ENCODE measurements at places on chromosomes 16 and 17. TPM values are rescaled to one million over a fixed set of nuclear protein-coding genes. Genes with fewer than 3 reads are reported as not detected.

GRCh38 chr16:901715-902601, 68.8 kb downstream of the LMF1 start:
- ATAC-seq, result no peak

GRCh38 chr17:44607836-44608690, 48.2 kb upstream of the MEIOC start:
- ATAC-seq, result peak; percentile 19

- ATAC-seq, result no peak
Measured at GRCh38 chr17:78824240-78824639, 16.4 kb downstream of the USP36 start.

- ATAC-seq, result no peak
Measured at GRCh38 chr16:15775209-15775608, 81.6 kb downstream of the MYH11 start.

- no peak for ATAC-seq
Measured at GRCh38 chr17:47902039-47902744, 6.2 kb downstream of the SP2 start.

- ATAC-seq, result peak; percentile 87
Measured at GRCh38 chr17:34199932-34200534, 55.1 kb upstream of the CCL2 start.

DNA sequence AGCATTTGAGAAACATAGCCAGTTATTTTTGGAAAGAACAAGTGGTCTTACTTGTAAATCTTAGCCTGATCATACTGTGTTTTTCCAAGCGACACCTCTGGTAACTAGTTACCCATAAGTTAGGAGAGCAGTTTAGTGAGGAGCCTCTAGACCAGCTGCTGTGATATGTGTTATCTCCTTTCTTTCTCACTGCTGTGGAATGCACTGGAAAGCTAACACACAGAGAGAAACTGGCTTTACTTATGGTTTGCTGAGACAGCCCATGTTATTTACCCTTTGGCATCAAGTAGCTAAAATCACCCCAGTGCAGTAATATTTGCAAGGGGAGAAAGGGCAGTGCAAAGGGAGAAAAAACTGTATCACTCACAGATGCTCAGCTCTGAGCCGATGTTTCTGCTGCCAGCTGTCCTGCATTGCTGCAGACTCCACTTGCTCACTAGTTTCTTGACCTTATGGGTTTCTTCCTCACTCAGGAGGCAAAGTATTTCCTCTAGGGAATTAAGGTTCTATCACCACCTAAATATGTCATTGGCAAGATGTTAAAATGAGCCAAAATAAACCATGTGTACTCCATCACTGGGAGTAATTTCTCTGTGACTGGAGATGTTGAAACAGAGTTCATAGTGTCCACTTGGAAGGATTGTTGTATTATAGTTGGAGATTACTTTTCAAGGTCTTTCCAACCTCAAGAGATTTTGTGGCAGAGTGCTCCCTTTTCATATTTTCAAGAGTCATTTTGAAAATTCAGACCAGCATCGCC, 2.3 kb downstream of the RBFOX1 start:
- ATAC-seq, result no peak

DNA sequence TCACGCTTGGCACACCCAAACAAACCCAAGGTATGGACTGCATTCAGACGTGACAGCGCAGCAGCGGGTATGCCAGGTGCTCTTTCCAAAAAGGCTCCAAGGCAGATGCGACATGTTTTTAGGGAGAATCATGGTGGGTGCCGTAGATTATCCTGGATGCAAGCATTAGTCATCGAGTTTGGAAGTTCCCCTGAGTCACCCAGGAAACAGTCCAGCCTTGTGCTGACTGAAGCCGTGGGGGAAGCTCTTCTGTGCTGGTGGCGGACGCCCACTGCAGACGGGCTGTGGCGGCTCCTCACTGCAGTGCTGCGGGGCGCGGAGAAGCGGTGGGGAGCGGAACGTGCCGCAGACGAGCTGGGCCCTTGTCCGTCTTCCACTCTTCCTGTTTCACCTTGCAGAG, 13.9 kb downstream of the JPT2 start:
- ATAC-seq, result no peak

DNA sequence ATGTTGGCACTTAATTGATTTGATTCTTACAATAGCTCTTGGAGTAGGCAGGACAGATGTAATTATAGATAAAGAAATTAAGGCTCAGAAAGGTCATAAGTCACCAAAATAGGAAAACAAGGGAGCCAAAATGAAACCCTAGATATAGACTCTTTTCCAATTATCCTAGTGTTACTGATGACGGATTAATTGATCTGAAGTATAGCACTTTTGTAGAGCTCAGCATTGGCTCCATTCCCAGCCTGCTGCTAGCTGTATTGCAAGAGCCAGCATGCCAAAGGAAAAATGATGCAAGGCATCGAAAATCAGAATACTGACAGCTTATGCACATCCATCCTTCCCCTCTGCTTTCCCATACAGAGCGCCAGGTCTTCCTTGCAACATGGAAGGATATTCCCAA, 21.6 kb upstream of the RASL10B start:
- ATAC-seq, result no peak

DNA sequence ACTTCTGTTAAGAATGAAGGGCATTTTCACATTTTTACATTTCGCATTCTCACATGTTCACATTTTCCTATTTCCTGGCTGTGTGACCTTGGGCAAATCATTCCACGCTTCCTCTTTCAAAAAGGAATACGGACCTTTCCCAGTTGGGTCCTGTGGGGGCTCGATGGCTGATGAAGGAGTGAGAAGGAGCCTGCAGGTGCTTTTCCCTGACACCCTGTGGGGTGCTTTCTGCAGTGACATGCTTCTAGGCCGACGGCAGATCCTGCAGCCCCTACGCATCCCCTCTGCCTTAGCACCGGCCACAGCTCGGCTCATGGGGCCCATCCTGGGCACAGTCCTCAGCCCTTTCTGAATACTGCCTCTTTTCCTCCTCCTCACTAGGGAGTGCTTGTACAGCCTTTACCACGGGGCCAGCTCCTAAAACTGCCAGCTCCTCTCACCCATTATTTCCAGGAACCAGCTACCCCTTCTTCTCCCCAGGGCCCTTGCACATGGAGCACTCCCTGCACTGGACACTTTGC, 91.0 kb downstream of the FOXL1 start:
- no peak for ATAC-seq

DNA sequence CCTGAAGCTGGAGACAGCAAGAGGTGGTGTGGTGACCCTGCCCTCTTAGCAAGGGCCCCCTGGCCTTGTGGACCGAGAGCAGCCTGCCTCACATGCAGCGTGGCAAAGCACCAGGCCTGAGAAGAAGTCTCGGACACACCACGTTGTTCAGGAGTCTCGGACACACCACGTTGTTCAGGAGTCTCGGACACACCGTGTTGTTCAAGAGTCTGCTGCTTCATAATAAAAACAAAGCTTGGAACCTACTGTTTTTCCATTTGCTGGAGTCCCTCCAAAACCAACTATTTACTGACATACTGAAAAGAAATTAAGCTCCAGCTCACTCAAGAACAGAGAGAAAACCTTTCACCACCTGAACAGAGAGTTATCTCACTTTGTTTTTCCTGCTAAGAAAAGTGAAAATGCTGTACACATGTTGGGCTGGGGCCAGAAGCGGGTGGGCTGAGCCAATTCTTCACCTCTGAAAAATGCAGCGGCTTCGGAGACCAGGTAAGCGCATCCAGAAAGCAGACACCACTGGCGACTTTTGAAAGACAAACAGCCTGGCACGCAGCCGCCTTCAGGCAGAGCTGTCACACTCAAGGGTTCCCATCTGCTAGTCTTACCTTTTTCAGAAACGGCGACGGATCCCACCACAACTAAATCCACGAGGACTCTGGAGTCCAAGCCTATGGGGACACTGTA, 8.9 kb downstream of the MTHFSD start:
- no peak for ATAC-seq

GRCh38 chr16:49972280-49972679, 52.7 kb upstream of the CNEP1R1 start:
- no peak for ATAC-seq

DNA sequence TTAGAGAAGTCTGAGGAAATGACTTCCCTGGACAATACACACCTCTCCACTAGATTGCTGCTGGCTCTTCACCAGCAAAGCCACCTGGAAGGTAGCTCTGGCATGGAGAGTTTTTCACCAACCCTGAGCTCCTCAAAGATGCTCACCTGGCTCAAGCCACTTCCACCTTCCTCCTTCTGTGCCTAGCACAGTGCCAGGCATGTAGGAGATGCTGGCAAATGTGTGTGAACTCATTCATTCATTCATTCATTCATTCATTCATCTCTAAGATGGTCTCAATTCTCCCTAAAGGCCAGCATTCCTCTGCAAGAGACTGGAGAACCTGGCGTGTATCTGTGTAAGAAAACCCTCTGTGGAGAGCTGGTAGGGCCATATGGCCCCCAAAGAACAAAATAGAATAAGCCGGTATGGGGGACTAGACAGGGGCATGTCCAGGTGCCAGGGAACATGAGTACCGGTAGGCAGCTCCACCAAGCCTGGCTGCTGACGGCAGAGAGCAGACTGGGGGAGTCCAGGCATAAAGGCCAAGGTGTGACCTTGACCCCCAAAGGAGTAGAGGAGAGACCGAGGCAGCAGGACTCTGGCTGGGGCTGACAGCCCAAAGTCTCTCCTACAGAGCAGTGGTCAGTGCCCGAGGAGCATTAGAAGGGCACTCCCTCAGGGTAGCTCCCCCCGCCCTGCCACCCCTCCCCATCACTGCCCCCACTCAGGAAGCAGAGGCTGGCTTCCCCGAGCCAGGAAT, 132.2 kb upstream of the TNRC6C start:
- no peak for ATAC-seq

- ATAC-seq, result no peak
Measured at GRCh38 chr16:23283571-23283970, 18.5 kb upstream of the SCNN1B start.

DNA sequence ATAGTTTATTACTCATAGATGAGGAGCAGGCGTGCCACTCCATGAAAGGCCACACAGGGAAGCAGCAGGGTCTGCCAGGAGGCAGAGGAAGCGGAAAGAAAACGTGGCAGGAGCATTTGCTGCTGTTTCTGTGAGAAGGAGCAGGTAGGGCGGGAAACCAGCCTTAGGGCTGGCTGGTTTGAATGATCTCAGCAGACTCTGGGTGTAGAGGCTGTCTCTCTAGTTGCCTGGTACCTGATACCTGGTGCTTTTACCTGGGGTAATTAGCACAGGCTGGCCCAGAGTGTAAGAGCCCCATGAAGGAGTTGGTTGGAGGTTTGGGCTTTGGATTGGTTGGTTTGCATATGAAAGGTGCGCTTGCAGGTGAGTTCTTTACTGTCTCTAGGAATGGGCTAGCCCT, 205.0 kb upstream of the CACNG3 start:
- ATAC-seq, result no peak

Gene JPH3
- total RNA-seq, result 0.72 TPM

Gene PAQR4
- total RNA-seq, result 5.4 TPM

Gene NUDT16L1
- 26.3 TPM for total RNA-seq

Gene ZSCAN32
- 14.0 TPM for total RNA-seq

Gene ZNF668
- 11.9 TPM for total RNA-seq

Gene CCL11
- total RNA-seq, result 2.8 TPM

Gene CNGB1
- total RNA-seq, result 0.15 TPM

Gene CACNG3
- not detected for total RNA-seq

Gene ZNF205
- 11.6 TPM for total RNA-seq

Gene KRT40
- not detected for total RNA-seq

Gene HEXIM2
- 7.2 TPM for total RNA-seq

All from gastroesophageal sphincter (tissue), 4 donors.